ENCODE measurements at places on chromosomes 6 and 20. TPM values are rescaled to one million over a fixed set of nuclear protein-coding genes. Genes with fewer than 3 reads are reported as not detected.

DNA sequence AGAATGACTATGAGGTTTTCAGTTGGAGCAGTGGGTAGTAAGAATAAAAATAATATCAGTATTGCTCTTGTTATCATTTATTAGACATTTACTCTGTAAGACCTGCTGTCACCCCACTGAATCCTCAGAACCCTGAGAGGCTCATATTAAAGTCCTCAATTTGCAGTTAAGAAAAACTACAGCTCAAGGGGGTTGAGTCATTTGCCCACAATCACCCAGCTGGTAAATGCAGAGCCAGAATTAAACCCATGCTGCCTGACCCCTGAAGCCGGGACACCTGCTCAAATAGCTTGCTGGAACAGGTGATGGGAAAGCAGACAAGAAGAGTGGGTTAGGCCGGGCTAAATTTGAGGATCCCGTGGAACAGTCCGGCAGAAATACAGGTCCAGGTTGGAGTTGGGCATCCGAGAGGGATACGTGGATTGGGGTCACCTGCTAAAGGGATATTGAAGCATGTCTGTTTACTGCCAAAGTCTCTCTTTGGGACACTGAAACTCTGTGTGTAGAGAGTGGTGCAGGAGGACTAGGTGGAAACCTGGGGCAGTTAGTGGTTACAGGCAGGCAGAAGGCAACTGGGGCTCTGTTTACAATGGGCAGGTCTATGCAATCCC, 344.1 kb downstream of the CDC5L start:
- no peak for DNase-seq

- DNase-seq = no peak
These were observed 155.5 kb downstream of the ANKRD60 start for GRCh38 chr20:58072695-58073671.

DNA sequence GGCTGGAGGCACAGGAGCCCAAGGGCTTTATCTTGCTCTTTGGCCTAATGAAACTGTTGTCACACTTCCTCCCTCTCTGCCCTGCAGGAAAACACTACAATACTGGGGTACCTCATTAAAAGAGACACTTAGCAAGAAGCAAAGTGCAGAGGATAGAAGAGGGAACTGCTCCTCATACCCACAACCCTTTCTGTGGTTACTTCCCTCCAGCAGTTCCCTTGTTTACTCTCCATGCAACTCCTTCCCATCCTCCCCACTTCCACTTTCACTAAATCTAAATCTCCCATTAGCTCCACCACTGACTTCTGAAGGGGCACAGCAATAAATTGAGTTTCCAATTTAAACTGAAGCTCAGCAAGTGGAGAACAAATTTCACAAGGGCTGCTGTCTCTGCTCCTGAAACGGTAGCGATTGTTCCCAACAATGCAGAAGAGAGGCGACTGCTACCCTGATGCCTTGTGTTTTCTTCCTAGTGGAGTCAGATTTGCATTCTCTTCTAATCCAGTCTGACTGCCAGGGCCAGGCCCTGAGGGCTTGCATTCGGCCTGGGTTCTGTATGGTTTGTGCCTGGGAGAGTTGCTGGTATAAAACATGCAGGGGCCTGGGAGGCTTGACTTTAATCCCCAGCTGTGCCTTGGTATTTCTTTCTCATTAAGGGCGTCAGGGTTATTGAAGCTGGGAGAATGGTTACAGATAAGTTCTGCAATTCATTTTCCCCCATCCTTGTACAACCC, 454.7 kb downstream of the TFAP2B start:
- no peak for DNase-seq

Gene NEDD9
- 0.28 TPM for total RNA-seq

GRCh38 chr20:56607061-56607704, 21.9 kb upstream of the TFAP2C start:
- no peak for DNase-seq

GRCh38 chr6:137875606-137876005, 8.5 kb downstream of the TNFAIP3 start:
- no peak for DNase-seq

Gene ZNF341
- 7.7 TPM for total RNA-seq

Gene ASCC3
- total RNA-seq = 46.9 TPM

DNA sequence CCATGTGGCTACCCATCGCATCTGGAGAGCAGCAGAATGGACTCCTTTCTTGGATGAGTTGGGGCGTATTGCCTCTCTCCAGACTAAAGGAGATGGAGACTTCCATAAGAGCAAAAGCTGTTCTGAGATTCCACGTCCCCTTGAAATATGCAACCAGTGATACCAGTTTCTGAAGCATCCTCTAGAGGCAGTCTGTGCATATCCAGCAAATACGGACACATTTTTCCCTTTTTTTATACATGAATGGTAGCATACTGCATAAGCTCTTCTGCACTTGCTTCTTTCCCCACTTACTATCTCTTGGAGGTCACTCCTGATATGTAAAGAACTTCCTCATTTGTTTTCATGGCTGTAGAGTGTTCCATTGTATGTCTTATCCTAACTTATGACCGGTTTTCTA, 34.6 kb downstream of the TAF8 start:
- DNase-seq = no peak

Gene BEND6
- total RNA-seq = 8.0 TPM

Gene TREM1
- not detected for total RNA-seq

Data from Panc1 (cell line).